Uterus (tissue), 4 donors: ENCODE measurements at places on chromosomes 1 and 21. TPM values are rescaled to one million over a fixed set of nuclear protein-coding genes. Genes with fewer than 3 reads are reported as not detected.

DNA sequence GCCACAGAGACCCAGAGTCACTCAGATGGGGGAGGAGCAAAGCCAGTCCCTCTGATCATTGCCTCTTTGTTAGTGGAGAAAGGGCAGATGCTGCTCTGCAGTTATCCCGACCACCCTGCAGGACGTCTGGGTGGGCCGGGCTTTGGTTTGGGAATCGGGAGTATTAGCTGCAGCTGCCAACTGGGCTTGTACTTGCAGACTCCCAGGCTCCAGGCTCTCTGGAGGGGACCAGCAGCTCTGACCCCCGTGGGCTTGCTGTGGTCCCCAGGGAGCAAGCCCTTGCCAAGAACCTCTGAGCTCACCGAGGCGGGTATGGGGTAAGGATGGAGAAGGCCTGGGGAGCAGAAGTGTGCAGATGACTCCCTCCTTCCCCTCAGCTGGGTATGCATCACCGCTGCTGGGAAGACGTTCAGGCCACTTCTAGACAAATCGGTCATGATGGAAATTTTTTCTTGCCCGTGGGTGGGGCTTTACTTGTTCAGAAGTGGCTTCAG, 21.6 kb downstream of the MAPKAPK2 start:
- peak; percentile 46 for DNase-seq

GRCh38 chr1:31373056-31373896, at the start of gene FABP3:
FABP3 (minus strand) TSS chr1:31373076; CDS start chr1:31373014, 62 bp downstream.
- peak; percentile 71 for DNase-seq

- DNase-seq = no peak
Observed at GRCh38 chr1:6456800-6457466, 9.0 kb downstream of the TNFRSF25 start.

DNA sequence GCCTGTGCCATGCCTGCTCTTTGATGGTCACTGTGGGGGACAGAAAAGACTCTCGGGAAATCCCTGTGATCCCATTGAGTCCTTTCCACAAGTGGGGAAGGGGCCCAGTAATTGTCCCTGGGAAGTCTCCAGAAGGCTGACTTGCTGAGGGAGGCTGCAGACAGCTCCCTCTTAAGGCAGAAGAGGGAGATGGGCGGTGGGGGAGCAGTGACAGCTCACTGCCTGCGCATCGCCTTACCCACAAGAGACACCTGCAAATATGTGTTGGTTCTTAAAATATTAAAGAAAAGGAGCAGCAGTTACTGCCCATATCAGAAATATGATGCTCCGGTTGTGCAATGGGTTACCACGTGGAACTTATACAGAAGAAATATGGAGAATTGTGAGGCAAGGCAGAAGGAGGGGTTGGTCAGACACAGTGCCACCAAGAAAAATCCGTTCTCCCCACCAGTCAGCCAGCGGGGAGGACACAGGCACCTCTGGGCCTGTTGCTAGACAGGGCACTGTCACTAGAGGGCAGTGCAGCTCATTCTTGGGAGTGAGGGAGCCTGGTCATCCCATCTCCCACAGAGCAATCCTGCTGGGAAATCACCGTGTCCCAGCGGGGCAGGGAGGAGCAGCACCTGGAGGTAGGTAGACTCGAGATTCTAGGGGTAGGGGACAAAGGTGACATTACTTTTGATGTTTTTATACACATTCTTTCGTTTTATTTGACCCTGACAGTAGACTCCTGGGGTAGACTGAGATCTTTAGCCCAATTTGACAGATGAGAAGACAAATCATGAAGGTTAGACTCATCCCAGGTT, 6.9 kb upstream of the CAMK1G start:
- peak; percentile 78 for DNase-seq

DNA sequence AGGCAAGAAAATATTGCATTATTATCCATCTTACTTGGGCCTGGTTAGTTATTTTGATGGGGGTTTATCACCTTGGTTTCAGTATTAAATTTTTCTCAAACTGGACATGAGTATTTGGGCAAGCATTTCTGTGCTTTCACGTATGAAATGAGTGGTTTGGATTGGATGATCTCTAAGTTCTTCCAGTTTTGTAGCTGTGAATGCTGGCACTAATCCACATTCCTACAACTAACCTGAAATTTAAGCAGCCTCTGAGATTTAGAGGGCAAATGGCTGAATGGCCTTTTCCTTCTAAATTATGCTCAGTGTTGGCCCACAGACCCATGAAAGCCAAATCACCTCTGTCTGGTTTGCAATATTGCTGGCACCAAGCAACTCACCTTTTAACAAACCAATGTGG, 475.0 kb upstream of the B3GALT2 start:
- no peak for DNase-seq

GRCh38 chr21:38352536-38353219, 95.9 kb downstream of the KCNJ15 start:
- DNase-seq = no peak

GRCh38 chr1:246629976-246630375, 63.7 kb downstream of the CNST start:
- DNase-seq = no peak

GRCh38 chr21:31647650-31648049, 11.8 kb upstream of the SOD1 start:
- DNase-seq = no peak

GRCh38 chr1:200888349-200888838, 6.3 kb upstream of the INAVA start:
- no peak for DNase-seq

DNA sequence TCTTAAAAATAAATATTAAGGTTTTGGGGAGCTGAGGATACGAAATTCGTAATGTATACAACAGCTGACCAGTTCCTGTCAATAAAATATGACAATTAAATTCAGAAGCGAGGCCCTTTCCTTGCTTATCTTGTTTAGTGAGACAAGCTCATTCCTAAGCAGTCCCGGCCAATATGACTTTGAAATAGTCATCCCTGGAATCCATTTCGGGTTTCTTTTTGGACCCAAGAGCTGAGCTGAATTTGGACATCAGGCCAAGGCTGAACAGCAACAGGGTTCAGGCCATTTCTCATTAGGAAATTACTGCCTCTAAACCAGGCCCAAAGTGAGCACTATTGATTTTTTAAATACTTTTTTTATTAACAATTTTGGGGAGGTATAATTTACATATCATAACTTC, 17.3 kb upstream of the FMN2 start:
- DNase-seq = no peak

DNA sequence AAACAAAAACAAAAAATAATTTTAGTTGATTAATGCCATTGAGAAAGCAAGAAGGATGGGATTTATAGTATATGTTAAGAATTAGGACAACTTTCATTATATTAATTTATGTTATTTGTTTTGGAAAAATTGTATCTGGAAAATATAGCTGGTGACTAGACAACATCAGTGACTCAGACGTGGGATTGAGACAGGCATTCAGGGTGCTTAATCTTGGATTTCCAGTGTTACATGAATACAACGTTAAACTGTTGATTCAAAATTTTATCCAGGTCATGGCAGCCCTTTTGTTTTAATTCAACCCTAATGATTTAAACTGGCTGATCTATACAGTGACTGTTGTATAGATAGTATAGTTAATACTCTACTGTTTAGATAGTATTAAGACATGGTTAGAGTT, 827.1 kb upstream of the B3GALT2 start:
- no peak for DNase-seq

DNA sequence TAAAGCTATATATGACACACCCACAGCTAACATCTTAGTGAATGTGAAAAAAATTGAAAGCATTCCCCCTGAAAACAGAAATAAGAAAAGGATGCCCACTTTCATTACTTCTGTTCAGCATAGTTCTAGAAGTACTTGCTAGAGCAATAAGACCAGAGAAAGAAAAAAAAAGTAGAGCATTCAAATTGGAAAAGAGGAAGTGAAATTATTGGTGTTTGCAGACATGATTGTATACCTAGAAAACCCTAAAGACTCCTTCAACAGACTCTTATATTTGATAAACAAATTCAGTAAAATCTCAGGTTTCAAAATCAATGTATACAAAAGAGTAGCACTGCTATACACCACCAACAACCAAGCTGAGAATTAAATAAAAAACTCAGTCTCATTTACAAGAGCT, 1461.0 kb downstream of the AMY1C start:
- no peak for DNase-seq

DNA sequence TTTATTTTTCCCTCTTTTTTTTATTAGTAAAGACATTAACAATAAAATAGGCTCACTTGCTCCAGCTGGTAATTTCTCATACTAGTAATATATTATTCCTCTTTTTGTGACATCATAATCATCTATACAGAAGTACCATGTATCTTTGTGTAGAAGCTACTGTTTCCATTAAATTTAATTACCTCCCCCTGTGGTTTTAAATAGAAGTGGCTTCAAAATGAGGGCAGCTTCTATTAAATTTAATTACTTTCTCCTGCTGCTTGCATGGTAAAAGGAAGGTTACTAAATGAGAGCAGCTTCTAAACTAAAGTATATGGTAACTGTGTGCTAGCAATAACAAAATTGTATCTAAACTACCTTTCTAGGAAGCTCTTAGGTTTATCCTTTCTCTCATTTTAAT, 94.0 kb downstream of the DPYD start:
- DNase-seq = no peak

DNA sequence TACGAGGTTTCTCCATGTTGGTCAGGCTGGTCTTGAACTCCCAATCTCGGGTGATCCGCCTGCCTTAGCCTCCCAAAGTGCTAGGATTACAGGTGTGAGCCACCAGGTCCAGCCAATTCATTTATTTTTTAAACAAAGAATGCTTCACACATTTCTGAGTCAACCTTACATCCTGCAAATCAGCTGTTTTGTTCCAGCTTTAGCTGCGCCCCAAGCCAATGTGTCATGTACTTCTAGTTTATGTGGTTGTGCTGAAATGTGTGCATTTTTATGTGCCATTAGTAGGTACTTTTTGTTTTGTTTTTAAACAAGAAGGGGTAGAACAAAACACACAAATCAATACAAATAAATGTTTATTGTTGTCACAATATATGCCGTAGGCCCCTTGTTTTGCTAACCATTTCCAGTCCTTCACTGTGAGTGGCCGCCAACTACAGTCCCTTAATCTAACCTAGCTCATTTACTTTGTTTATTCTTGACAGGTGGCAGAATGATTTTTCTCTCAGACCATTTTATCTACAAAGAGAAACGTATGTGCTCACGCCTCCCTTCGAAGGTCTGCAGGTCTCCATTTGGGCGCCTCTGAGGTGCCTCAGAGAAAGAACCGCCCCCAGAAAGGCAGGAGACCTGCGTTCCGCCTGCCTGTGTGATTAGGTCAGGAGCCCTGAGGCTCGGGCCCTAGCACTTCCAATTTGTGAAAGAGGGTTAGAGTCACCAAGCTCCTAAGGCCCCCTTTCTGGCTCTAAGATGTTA, 2.8 kb upstream of the CASQ2 start:
- no peak for DNase-seq

DNA sequence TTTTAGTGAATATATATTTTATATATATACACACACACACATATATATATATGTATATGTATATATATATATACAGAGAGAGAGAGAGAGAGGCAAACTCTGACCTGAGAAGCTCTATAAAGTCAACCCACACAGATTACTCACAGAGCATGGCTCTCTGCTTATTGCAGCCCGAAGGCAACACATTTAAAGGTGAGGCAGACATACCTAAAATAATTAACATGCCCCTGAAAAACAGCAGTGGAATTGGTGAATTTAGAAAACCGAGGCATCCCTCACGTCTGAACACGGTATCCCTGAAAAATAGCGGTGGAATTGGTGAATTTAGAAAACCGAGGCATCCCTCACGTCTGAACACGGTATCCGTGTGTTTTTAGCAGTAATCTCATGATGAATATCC, 228.2 kb downstream of the KIF26B start:
- no peak for DNase-seq

DNA sequence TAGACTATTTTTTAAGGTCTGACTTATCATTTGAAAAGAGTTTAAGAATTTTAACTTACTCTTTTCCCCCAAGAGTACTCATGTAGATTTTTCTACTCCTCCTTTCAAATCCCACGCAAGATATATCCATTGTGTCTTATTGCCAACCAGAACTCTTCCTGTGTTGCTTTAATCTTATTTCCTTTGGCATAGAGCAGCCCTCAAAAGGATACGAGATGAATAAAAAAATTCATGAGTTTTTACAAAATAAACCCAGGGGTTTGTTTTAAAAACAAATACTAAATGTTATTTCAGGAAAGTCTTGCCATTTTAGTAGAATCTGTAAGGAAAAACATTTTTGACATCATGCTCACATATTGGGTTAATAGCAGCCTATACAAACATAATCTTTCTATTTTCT, 543.2 kb upstream of the CXADR start:
- no peak for DNase-seq

GRCh38 chr1:151574575-151575529, 34.7 kb downstream of the TUFT1 start:
- DNase-seq = no peak

GRCh38 chr1:87236585-87236984, 92.1 kb upstream of the LMO4 start:
- no peak for DNase-seq

DNA sequence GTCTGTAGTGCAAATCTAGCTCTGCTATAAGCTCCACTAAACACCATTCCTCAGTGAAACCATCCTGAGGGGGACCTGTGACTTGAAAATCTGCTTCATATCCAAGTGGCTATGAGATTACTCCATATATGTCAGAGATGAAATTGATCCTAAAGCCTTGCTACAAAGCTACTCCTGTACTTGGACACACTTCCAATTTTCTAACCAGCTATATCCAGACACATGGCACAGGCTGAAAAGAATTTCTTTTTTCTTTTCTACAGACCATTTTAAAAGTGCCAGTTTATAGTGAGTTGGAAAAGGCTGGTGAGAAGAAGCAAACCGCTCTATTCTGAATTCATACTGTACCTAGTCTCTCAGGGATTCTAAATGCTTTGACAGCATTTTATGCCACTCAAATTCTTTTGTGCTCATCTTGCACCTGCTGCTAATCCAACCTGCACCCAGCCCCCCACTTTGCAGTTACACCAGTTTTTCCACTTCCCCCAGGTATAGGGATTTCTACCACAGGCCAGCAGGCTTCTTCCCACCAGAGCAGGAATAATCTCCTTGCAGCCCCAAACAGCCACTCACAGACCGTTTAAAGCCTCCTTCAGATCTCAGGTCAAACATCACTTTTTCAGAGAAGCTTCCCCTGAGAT, 112.5 kb downstream of the RERE start:
- no peak for DNase-seq

DNA sequence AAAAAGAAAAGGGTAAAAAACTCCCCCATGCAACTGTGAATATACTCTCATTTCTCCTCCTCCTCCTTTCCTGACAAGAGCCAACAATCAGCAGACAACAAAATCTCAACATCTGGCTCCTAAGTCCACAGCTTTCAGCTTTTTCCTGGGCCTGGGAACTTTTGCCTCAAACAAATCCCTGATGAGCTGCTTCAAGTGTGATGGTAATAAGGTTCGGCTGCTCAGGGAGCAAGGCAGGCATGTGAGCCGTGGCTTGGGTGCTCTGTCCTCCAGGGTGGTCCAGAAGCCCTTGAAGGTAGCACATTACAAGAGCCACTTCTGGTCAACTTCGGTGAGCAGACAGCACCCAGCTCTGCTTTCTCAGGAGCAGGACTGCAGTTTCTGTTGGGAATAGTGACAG, 46.3 kb downstream of the ITPKB start:
- no peak for DNase-seq

GLIS1 gene
- total RNA-seq = not detected

NLRP3 gene
- 0.26 TPM for total RNA-seq

THEMIS2 gene
- total RNA-seq = 24.1 TPM

TSNAX gene
- 64.0 TPM for total RNA-seq

TNFRSF25 gene
- 6.9 TPM for total RNA-seq

GBP4 gene
- total RNA-seq = 11.5 TPM

DIO1 gene
- not detected for total RNA-seq

FNDC10 gene
- not detected for total RNA-seq

C1orf185 gene
- not detected for total RNA-seq

LCK gene
- total RNA-seq = 0.26 TPM

UAP1 gene
- 17.7 TPM for total RNA-seq

ERG gene
- 42.8 TPM for total RNA-seq

KCNH1 gene
- not detected for total RNA-seq
